ENCODE measurements at places on chromosomes 2 and 18. TPM values are rescaled to one million over a fixed set of nuclear protein-coding genes. Genes with fewer than 3 reads are reported as not detected.

The AQP12A gene
- total RNA-seq, result not detected

- no peak for DNase-seq
Observed at GRCh38 chr2:186697536-186697935, 3.7 kb downstream of the FAM171B start.

- DNase-seq, result no peak
Observed at GRCh38 chr2:180572346-180572745, 408.1 kb upstream of the UBE2E3 start.

GRCh38 chr2:240586919-240587800 is 626 bp downstream of the CAPN10 start:
- no peak for DNase-seq

The SERPINB11 gene
- total RNA-seq, result not detected

DNA sequence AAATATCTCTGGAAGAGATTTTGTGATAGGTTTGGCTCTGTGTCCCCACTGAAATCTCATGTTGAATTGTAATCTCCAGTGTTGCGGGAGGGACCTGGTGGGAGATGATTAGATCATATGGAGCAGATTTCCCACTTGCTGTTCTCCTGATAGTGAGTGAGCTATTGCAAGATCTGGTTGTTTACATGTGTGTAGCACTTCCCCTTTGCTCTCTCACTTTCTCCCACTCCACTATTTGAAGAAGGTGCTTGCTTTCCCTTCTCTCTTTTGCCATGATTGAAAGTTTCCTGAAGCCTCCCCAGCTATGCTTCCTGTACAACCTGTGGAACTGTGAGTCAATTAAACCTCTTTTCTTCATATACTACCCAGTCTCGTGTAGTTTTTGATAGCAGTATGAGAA is 97.0 kb upstream of the FN1 start:
- DNase-seq, result no peak

- no peak for DNase-seq
Observed at GRCh38 chr2:70823249-70823648, 2.9 kb upstream of the CLEC4F start.

All from cardiac muscle cell (in vitro differentiated cells and primary cell).